GM12892 (cell line): ENCODE measurements at places on chromosomes 5 and 9.
A peak's percentile ranks its signal among the peaks of the same experiment; 100 is the strongest.

DNA sequence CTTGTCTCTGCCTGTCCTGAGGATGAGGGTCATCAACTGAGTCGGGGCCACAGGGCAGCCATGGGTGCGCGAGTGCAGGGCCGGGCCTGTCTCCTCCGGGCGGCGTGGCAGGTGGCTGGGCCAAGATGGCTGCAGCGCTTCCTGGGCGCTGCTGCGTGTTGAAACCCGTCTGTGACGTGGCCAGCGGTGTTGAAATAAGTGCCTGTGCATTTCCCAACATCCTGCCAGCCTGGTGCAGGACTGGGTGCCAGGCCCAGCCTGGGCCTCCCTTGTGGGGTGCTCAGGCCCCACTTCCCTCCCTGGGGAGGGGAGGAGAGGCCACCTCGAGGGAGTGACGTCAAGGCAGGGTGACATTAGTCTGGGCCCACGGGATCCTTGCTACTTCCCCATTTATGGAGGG, 45.5 kb downstream of the RXRA start:
- DNase-seq: no peak

GRCh38 chr5:98309785-98310598, 463.5 kb upstream of the RGMB start:
- DNase-seq: no peak

DNA sequence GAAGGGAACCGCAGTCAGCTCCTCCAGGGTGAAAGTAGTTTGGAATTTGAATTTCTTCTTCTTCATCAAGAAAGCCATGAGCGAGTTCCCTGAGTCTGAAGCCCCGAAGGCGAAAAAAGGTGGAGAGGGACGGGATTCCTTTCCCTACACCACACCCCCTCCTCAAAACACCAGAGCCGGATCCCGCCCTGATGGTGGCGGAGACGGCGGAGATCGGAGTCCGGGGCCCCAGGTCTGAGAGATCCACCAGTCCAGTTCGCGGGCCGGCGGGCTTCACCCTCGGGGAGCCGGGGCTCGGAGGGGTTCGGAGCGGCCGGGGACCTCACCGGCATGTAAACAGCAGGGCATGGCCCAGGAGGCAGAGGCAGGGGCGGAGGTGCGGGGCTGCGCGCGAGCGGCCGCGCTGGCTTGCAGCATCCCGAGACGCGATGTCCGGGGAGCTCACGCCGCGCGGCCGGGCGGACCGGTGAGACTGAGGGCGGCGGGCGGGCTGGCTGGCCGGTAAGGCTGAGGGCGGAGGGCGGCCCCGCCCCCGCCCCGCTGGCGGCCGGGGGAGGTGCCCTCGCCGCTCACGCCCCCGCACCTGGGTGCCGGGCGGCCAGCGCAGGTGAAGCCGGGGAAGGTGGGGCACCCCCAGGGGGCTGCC, 606 bp downstream of the EEIG1 start:
- no peak for DNase-seq

- DNase-seq: no peak
Measured at GRCh38 chr9:98660541-98660940, 48.2 kb downstream of the GABBR2 start.

DNA sequence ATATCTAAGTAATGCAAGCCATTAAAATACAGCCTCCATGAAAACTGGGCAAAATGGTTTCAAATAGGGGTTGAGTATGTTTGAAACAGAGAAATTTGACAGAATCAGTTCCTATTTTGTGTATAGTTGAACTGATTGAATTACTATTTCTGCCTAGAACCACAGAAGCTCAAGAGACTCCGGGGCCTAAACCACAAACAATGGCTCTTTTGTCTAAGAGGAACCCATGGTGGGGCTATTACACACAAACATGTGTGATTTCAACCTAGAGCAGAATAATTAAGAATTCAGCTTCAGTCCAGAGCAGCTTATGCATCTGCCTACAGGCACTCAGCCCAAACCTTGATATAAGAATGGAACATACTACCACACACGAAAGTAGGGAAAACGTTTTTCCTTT, 171.2 kb upstream of the MPDZ start:
- no peak for DNase-seq

DNA sequence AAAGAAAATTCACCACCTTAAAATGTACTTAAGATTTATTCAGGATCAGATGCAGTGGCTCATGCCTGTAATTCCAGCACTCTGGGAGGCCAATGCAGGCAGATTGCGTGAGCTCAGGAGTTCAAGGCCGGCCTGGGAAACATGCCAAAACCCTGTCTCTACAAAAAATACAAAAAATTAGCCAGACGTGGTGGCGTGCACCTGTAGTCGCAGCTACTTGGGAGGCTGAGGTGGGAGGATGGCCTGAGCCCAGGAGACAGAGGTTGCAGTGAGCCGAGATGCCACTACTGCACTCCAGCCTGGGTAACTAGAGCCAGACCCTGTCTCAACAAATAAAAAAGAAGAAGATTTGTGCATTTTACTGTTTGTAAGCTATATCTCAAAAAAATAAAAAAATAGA, 34.7 kb upstream of the GFPT2 start:
- DNase-seq: no peak

DNA sequence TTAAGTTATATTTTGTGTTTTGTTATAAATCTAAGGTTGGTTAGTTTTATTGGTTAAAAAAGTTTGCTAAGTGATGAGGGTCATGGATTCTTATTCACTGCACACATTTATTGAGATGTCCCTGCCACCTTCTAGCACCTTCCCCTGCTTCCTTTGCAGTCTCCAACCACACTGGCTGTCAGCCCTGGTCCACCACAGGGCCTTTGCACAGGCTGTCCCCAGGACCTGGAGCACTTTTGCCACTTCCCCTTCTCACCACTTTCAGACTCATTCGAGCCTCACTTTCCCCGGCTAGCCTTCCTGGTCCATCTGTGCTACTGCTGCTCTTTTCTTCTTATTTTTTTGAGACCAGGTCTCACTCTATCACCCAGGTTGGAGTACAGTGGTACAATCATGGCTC, 45.3 kb downstream of the ARHGAP26 start:
- DNase-seq: no peak

- no peak for DNase-seq
Measured at GRCh38 chr5:68318955-68319705, 103.6 kb downstream of the PIK3R1 start.

GRCh38 chr5:170611449-170612090, 107.8 kb downstream of the KCNIP1 start:
- no peak for DNase-seq

DNA sequence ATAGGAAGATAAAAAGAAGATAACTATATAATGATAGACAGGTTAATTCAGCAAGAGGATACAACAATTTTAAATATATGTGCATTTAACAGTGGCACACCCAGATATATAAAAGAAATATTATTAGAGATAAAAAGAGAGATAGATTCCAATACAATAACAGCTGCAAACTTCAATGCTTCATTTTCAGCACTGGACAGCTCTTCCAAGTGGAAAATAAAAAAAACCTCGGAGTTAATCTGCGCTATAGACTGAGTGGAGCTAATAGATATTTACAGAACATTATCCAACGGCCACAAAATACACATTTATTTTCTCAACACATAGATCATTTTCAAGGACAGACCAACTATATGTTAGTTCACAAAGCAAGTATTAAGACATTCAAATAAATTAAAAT, 1229.5 kb upstream of the CDH6 start:
- no peak for DNase-seq

- DNase-seq: no peak
Measured at GRCh38 chr5:76807296-76807695, 11.5 kb upstream of the F2RL1 start.

- no peak for DNase-seq
Measured at GRCh38 chr9:95429096-95429495, 87.7 kb downstream of the PTCH1 start.

DNA sequence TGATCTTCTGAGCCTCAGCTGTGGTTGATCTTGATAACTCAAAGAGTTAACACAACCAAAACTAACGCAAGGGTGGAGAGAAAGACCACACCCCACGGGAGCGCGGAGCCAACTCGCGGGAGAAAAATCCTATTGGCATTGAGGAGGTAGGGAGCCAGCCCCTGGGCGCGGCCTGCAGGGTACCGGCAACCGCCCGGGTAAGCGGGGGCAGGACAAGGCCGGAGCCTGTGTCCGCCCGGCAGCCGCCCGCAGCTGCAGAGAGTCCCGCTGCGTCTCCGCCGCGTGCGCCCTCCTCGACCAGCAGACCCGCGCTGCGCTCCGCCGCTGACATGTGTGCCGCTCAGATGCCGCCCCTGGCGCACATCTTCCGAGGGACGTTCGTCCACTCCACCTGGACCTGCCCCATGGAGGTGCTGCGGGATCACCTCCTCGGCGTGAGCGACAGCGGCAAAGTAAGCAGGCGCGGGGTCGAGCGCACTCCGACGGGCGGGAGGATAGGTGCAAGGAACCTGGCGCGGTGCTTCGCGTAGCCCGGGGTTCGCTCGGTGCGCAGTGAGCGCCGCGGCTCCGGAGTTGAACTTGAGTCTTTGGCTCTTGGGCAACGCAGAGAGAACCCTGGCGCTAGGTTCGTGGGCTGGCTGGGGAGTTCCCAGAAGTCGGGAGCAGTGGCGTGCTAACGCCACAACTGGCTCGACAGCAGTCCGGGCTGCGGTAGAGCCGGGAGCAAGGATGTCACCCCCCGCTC, at the start of gene GDA:
TSS of gene GDA (plus strand) at position 210 of the 745 bp plus-strand sequence. CDS start at position 330, 120 bp downstream.
- DNase-seq: peak; percentile 14

DNA sequence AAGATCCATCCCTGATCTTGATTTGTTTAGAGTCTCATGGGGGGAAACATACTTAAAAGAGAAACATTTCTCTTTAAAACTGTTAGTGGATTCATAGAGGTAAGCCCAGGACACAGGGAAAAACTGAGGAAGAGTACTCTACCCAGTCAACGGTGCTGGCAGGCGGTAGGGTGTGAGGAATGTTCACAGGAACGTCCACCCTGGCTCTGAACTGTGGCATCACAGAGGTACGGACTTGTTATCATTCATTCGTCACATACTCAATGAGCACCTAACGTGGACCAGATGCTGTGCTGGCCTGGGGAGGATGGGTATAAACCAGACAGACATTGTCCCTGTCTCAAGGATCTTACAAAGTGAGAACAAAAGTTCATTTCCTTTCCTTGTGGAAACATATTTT, 18.8 kb upstream of the PPARGC1B start:
- no peak for DNase-seq

- DNase-seq: no peak
Measured at GRCh38 chr5:126139773-126140172, 283.4 kb upstream of the GRAMD2B start.

DNA sequence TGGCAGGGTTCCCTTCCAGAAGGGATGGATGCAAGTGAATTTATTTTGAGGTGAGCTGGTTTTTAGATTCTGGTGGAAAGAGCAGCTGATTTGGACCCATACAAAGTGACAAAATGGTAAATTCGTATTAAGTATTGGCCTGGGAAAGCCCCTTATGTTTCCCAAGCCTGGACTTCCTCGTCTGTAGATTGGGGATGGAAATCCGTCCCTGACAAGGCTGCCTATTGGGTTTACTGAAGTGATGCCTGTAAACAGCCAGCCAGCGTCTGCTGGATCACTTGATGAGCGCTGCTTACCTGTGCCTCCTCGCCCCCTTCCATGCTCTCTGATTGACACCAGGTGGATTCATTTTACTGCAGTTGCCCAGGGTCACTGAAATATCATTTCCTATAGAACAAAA, 233.8 kb downstream of the GADD45G start:
- no peak for DNase-seq

- DNase-seq: no peak
Measured at GRCh38 chr9:89097219-89097618, 81.4 kb downstream of the SHC3 start.

- no peak for DNase-seq
Measured at GRCh38 chr9:124438091-124438490, 12.2 kb upstream of the ADGRD2 start.

GRCh38 chr9:136709454-136710109, 2.8 kb upstream of the DIPK1B start:
- DNase-seq: no peak

DNA sequence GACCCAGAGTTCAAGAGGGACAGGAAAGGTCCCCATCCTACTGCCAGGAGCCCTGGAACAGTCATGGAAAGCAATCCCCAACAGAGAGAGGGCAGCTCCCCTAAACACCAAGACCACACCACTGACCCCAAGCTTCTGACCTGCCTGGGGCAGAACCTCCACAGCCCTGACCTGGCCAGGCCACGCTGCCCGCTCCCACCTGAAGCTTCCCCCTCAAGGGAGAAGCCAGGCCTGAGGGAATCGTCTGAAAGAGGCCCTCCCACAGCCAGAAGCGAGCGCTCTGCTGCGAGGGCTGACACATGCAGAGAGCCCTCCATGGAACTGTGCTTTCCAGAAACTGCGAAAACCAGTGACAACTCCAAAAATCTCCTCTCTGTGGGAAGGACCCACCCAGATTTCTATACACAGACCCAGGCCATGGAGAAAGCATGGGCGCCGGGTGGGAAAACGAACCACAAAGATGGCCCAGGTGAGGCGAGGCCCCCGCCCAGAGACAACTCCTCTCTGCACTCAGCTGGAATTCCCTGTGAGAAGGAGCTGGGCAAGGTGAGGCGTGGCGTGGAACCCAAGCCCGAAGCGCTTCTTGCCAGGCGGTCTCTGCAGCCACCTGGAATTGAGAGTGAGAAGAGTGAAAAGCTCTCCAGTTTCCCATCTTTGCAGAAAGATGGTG, 31.6 kb downstream of the CD180 start:
- DNase-seq: no peak
